ENCODE measurements at places on chromosomes 2 and 18.
A peak's percentile ranks its signal among the peaks of the same experiment; 100 is the strongest.

GRCh38 chr18:618618-619017 is 21.8 kb downstream of the CLUL1 start:
- no peak for DNase-seq

DNA sequence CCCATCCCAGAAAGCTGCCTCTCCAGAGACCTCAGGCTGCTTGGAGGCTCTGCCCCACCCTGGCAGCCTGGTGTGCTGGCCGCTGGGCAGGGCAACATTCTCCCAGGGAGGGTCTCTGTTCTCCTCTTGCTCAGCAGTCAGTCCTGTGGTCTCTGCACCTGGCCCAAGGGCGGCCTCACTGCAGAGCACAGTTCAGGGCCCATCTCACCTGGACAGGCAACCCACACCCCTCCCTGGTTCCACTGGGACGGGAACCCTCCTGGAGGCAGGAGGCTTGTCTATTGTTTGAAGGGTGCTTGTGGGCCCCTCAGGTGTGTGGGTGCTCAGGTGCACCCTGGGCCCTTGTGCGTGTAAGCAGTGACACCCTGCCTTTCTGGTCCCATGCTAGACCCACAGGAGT is 67.2 kb upstream of the OTOS start:
- DNase-seq, result no peak

GRCh38 chr2:71800106-71800809 is 346.9 kb downstream of the DYSF start:
- DNase-seq, result no peak

DNA sequence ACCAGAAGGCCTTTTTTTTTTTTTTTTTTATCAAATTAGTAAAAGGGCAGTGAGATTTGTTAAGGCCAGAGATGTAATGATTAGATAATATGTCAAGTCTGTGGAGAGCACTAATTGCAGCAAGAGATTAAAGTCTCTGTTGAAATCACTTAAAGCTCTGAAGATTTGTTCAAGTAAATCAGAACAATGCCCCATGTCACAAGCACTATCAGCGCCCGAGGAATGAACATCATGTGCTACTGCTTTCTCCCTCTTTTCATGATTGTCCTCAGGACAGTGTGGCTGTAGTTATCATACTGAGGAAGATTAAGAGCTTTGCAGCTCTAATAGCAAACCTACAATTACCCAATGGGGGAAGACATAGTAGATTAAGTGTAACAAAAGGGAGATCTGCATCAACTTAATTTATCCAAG is 71.1 kb downstream of the TDRD15 start:
- no peak for DNase-seq

DNA sequence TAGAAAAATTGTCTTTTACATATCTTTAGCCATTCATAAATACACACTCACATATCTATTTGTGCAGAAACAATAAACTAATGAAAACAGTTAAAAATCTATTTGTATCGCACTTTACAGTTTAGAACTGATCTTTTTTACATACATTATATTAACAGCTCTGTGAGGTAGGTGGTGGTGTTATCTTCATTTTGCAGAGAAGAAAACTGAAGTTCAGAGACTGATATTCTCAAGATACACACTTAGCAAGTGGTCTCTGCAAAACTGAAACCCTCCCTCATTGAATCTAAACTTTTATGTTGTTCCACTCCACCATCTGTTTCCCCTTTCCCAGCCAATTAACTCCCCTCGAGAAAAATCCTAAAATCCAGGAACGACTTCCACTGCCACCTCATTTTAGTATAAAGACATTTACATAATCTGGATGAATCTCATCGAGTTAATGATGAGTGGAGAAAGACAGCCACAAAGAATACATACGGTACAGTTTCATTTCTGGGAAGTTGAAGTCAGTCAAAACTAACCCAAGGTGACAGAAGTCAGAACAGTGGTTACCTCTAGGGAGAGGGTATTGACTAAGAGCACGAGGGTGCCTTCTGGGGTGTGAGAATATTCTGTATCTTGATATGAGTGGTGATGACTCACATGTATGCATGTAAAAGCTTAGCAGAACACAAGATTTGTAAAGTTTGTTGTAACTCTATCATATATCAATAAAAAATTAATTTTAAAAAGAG is 524.2 kb upstream of the TCF4 start:
- DNase-seq, result no peak

- no peak for DNase-seq
Observed at GRCh38 chr2:135949451-135950234, 35.8 kb downstream of the DARS1 start.

DNA sequence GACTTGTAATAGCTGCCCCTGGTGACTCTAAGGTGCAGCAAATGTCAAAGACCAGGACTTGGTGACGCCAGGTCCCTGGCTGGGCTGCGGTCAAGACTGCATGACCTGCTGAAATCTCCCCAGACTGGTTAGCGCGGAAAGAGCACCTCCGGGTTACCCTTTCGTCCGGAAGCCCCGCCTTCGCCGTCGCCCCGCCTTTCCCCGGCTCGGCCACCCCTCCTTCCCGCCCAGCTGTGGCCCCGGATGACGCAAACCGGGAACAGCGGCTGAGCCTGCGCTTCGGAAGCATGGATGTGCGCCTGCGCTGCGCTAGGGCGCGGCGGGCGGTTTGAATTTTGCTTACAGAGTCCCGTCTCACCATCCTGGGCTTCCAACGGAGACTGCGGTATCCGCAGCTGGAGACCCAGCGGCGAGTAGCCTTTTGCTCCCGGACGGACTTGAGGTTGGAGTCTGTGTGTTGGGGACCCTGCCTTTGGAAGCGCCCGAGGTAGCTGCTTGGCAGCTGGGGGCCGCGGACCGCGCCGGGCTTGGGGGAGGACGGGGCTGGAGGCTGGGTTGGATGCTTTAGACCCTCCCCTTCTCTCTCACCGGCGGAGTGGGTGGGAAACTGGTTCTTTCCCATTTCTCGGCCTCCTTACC is at the start of gene SKA1:
TSS of gene SKA1 (plus strand) at position 294 of the 639 bp plus-strand sequence. CDS start 785 bp downstream, outside the sequence.
- peak; percentile 93 for DNase-seq

GRCh38 chr2:38973266-38973665 is 83.6 kb downstream of the ARHGEF33 start:
- no peak for DNase-seq

GRCh38 chr2:186927185-186927866 is 78.4 kb upstream of the ZSWIM2 start:
- no peak for DNase-seq

DNA sequence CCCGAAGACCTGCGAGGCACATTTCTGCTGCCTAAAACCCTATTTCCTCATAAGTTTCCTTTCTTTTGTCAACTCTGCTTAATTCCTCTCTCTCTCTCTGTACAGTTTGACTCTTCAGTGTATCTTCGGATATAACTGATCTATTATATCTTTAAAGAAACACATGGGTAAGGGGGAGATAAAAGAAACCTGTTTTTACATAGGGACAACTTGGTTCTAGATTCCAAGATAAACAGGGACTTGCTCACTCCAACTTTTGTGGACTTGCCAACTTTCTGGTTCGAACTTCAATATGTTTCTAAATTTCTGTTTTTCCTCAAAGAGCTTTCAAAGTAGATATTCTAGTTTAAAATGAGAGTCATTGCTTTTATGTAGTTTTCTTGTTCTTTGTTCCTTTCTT is 182.7 kb upstream of the EPC2 start:
- no peak for DNase-seq

GRCh38 chr2:39124746-39125057 is 3.9 kb upstream of the SOS1 start:
- DNase-seq, result peak; percentile 69

GRCh38 chr2:118520246-118520645 is 327.2 kb downstream of the EN1 start:
- DNase-seq, result no peak

GRCh38 chr18:51537487-51537886 is 340.0 kb upstream of the MEX3C start:
- no peak for DNase-seq

GRCh38 chr2:118806797-118807667 is 40.4 kb downstream of the EN1 start:
- DNase-seq, result no peak

DNA sequence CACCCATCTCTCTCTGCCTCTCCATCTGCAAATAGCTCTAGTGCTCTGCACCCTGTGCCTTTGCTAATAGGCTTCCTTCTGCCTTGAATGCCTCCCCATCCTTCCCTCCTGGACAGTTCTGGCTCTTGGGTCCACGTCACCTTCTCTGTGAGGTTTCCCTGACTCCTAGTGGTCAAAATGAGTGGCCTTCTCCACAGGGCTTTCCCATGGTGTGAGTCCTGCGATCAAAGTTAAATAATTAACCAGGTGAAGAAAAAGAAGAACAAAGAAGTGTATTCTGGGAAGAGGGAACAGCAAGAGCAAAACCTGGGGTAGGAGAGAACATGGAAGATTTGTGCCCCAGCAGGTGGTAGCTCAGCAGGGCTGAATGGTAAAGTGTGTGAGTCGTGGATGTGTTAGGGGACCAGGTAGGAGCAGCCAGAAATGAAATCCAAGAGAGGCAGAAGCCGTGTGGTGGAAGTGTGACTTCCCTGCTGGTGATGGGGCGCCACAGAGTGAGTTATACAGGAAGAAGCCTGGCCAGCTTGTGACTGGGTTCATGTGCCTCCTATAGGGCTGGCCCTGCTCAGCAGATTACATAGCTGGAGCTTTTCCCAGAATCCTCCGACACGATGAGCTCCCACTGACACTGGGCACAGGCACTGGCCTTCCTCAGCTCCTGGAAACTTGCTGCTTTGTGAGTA is 93.8 kb upstream of the LDAH start:
- DNase-seq, result no peak

DNA sequence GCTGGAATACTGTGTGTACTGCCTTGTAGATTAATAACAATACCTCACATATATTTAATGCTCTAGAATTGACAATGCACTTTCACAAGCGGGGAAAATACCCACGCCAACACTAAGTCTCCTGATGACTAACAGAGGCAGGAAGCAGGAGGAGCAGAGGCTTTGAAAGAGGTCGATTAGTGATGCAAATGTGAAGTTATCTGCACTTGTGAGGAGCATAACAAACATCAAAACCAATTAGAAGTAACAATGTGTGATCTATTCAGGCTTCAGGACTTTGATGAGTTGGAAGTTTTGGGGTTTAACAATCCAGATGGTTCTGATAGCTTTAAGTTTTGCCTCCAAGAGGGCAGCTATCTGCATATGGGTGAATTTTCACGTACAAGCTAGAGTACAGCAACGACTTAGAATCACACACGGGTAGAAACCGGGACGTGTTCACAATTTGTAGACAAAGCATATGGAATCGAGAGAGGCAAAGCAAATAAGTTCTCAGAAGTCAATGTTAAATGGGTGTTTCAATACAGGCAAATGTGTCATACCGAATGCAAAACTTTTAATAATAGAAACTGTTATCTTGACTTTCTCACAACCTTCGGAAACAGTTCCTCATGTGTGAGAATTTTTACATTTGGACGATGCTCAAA is 114.5 kb downstream of the METTL8 start:
- DNase-seq, result no peak

GRCh38 chr2:24875272-24875671 is 44.8 kb downstream of the ADCY3 start:
- DNase-seq, result no peak

- DNase-seq, result no peak
Observed at GRCh38 chr18:1147730-1148129, 243.1 kb downstream of the ADCYAP1 start.

DNA sequence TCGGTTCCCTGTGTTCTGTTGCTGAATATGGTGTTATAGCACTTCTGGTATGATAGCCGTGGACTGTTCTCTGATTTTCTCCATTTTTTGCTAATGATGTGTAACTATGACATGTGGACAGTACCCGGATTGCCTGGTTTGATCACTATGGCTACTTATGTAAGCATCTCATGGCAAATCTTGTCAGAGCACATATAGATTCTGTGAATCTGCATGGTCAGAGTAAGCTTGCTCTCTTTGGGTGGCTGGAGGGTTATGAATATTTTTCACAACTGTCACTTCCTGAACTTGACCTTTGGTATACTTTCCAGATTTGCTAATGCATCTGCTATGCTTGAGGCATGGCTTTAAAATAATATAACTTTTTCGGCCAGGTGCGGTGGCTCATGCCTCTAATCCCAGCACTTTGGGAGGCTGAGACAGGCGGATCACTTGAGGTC is 36.8 kb upstream of the ATP8B1 start:
- no peak for DNase-seq

DNA sequence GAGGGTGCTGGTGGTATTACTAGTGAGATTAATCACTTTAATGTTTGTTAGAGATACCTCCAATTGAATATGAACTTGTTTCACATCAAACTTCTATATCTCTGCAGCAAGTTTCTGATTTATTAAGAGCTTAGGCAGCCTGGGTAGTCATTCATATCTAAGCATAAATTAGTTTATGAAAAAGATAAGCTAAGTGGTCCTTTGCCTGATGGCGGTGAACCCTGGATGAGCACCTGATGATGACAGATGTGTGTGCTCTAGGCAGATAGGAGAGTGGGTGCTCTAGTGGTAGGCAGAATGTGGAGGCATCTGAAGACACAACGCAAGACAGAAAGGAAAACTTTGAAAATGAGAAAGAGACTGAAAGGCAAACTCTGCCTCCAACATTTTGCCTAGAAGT is 5.0 kb downstream of the FKBP7 start:
- no peak for DNase-seq

GRCh38 chr2:207284556-207285472 is 119.1 kb upstream of the KLF7 start:
- DNase-seq, result no peak

GRCh38 chr18:6493194-6493593 is 78.5 kb upstream of the L3MBTL4 start:
- DNase-seq, result no peak

GRCh38 chr2:198114064-198114463 is 309.7 kb downstream of the PLCL1 start:
- no peak for DNase-seq

- no peak for DNase-seq
Observed at GRCh38 chr2:228802181-228803071, 468.7 kb downstream of the PID1 start.

GRCh38 chr2:180907731-180908130 is 72.7 kb upstream of the UBE2E3 start:
- DNase-seq, result no peak

GRCh38 chr2:170711774-170712652 is 3.1 kb upstream of the SP5 start:
- DNase-seq, result peak; percentile 25

DNA sequence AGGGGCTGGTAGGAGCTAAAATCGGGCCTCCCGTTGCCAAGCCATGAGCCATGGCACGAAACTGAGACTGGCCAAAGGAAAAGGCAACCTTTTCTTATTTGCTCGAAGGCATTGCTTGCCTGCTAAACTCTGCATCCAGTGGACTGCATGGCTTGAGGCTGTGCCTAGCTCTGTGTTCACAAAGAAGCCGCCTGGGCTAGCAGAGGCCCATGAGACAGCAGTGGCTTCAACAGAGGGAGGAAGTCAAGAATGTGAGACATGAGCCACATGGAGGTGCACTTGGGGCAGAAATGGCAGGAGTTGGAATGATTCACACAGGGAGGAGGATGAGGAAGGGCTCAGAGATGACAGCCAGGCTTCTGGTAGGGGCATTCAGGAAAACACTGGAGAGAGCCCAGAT is 33.5 kb downstream of the TPRKB start:
- DNase-seq, result no peak

DNA sequence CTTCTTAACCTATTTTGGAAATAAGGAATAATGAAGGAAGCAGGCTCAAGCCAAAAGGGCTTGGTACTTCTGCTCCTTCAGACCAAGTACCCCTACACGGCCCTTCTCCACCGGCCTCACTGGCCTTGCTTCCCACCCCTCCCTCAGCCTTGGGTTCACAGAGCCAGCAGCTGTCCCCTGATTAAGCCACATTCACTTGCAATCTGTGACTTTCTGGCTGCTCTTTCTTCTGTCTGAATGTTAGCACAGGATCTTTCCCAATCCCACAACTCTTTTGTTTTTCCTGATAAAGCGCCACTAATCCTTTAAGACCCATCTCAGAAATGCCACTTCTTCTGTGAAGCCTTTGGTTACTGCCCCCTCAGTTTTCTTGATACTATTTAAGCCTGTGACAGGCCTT is 52.4 kb downstream of the REEP1 start:
- DNase-seq, result no peak

- DNase-seq, result no peak
Observed at GRCh38 chr18:6683112-6683876, 46.2 kb upstream of the ARHGAP28 start.

Measured in DMS79 treated with DMSO at 0.1 percent for 48 hours (cell line).